ENCODE measurements at places on chromosomes 5 and 9.

DNA sequence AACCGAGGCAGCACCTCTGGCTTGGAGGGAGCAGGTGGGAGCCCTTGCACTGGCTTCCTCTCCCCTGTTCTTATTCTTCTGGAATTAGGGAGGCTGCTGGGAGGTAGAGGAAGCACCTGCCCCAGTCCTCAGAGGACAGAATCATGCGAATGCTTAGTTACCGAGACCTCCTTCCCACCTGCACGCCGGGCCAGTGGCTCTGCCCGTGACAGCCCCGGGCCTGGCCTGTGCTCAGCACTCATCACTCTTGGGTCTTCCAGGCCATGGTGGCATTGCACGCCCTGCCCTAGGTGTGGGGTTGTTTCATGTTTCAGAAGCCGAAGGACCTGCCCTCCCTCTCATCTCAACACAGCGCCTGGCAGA is 45.3 kb upstream of the NKD2 start:
- peak; percentile 6 for DNase-seq

DNA sequence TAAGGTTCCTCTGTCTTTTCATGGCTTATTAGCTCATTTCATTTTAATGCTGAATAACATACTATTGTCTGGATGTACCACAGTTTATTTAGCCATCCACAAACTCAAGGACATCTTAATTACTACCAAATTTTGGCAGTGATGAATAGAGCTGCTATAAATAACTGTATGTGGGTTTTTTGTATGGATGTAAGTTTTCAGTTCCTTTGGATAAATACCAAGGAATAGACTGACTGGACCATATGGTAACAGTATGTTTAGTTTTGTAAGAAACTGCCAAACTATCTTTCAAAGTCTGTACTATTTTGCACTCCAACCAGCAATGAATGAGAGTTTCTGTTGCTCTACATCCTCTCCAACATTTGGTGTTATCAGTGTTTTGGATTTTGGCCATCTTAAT is 38.7 kb downstream of the SCAMP1 start:
- DNase-seq, result no peak

- DNase-seq, result peak; percentile 24
These were observed 73.8 kb downstream of the MRPL36 start for GRCh38 chr5:1725641-1726468.

- DNase-seq, result no peak
These were observed 59.8 kb downstream of the DAB2IP start for GRCh38 chr9:121711281-121711680.

- DNase-seq, result no peak
These were observed 13.8 kb upstream of the CCDC69 start for GRCh38 chr5:151237685-151238084.

DNA sequence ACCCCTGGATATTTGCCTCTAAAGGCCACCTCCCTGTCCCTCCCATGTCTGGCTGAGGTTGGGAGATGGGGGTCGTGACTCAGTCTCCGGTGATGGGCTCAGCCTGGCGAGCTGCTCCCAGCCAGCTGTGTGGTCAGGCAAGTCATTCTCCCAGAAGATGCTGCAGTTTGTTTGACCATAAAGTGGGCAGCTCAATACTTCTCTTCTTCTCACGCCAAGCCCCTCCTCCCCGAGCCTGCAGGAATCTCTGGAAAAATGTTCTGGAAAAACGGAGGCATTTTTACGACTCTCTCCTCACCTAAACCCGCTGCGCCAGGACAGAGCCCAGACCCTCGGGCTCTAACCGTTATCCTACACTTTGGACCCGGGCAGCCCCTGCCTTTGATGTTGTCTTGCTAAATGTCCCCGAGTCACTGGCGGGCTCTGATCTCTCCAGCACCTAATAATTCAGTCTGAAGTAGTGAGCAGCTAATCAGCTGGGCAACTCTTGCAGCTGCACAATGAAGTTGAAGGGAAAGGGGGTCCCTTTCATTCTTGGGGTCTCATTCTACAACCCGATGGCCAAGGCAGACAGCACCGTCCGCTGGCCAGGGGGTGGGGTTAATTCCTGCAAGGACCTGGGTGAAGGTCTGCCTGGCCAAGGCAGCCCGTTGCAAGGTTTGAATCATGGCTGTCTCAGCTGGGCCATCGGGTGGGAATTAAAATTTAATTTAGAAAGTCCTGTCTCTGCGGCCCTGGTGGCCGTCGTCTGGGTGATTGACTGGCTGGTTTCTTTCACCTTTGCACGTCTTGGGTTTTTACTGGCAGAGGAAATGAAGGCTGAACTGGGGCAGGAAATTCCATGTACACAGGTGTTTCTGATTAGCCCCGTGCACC is 12.3 kb downstream of the DCANP1 start:
- no peak for DNase-seq

DNA sequence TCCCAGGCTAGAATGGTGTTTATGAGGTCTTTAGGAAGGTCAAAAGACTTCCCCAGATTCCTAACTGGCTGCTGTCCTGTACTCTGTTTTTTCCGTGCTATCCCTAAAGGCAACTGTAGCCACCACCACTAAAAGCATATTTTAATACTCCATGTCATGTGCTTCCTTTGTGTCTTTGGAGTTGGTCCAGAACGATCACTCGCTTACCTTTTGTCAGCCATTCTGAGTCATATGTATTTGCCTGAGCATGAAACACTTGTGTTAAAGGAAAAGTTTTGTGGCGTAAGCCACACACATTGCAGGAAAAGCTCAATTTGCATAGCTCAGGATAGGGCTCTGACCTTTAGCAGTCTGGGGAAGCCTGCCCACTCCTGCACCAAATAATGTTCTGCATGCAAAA is 299.6 kb downstream of the NTRK2 start:
- DNase-seq, result no peak

GRCh38 chr9:128190516-128191405 is 611 bp downstream of the CIZ1 start:
- no peak for DNase-seq

DNA sequence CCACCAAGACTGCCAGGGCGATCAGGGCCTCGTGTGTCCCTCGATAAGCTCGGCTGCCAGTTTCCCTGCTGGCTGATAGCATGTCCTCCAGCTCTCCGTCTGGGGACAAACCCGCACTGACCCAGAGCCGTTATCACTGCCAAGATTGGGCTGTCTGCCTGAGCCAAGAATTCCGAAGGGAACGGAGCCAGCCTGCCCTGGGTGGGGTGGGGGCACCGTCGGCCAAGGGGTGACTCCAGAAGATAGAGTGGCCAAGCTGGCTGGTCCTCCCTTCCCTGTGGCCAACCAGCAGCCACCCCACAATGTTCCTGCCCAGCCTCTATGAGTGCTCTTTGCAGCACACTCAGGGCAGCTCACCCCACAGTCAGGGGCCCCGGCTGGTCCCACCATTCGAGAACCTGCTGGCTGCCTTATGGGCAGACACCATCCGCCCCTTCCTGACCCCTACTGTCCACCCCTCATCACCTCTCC is 29.4 kb downstream of the HRH2 start:
- DNase-seq, result no peak

- DNase-seq, result no peak
These were observed 3.1 kb downstream of the C5orf63 start for GRCh38 chr5:127070243-127070642.

- no peak for DNase-seq
These were observed 25.1 kb downstream of the ERGIC1 start for GRCh38 chr5:172858990-172859811.

DNA sequence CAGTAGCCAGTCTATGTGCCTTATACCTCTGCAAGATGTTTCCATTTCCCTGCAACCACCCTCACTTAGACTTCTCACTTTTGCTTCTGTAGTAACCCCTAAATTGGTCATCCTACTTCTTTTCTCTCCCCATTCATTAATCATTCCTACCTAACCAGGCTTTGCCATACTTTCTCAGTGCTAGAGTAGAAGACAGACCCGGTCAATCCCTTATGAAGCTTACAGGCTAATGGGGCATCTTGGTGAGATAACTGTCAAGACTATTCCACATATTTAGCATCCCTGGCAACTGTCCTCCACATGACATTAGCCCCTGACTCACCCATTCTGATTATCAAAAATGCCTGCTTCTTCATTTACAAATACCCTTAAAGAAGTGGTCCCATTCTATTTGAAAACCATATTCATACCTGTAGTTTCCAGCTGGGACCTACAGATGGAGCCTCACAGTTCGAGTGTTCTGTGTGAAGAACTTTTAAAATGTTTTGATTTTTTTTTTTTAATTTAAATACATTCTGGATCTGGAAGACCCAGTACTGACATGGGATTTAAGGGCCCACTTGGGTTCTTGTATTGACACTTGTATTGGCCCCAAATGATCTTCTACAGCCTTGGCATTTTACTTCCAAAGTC is 21.0 kb downstream of the F2RL2 start:
- no peak for DNase-seq

- DNase-seq, result peak; percentile 67
These were observed 548.9 kb downstream of the BNC2 start for GRCh38 chr9:16321461-16322119.

GRCh38 chr5:31280210-31280609 is 86.7 kb downstream of the CDH6 start:
- no peak for DNase-seq

GRCh38 chr5:145682197-145682899 is 152.8 kb downstream of the PRELID2 start:
- DNase-seq, result no peak

- DNase-seq, result no peak
These were observed 179.1 kb upstream of the FBXL7 start for GRCh38 chr5:15320871-15321270.

DNA sequence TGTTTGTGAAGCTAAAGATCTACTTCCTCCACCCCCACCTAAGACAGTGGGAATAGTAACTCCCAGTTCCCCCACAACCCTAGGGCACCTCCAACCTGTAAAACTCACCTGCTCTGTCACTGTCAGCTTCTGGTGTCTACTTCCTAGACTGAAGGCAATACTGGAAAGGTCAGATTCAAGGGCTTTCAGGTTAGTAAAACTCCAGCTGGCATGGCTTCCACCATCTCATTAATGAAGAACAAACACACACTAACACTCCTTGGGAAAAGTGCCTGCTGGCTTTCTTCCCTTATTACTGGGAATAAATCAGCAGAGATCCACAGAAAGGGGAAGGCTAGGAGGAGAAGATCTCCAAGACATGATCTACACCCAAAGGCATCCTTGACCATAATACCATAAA is 109.9 kb downstream of the TMEM174 start:
- DNase-seq, result no peak

GRCh38 chr9:18675973-18676372 is 202.0 kb downstream of the ADAMTSL1 start:
- DNase-seq, result no peak

DNA sequence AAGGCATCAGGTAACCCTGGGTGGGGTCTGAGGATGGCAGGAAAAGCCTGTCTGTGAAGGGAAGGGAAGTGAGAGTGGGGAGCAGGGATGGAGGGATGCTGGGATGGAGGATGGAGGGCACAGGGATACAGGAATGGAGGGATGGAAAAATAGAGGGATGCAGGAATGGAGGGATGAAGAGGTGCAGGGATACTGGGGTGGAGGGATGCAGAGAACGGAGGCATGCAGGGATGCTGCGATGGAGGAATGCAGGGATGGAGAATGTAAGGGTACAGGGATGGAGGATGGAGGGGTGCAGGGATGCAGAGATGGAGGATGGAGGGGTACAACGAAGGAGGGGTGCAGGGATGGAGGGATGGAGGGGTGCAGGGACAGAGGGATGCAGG is 9.1 kb downstream of the PTGES2 start:
- DNase-seq, result no peak

GRCh38 chr5:112772124-112772523 is 34.4 kb downstream of the APC start:
- no peak for DNase-seq

DNA sequence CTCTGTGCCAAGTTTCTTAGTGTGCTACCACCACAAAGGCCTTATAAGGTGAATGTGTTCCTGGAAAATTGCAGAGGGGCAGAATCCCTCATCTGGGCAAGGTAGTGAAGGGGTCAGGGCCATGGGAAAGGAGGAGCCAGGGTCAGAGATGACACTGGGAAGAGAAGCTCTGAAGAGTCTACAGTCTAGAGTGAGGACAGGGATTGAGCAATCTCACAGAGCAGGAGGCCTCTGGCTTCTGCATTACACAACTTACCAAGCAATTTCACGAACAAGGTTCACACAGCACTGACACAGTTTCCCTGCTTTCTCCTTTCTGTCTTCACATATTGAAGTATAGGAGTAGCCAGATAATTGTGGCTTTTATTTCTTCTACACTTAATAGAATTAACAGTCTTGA is 24.5 kb upstream of the IDNK start:
- DNase-seq, result no peak

DNA sequence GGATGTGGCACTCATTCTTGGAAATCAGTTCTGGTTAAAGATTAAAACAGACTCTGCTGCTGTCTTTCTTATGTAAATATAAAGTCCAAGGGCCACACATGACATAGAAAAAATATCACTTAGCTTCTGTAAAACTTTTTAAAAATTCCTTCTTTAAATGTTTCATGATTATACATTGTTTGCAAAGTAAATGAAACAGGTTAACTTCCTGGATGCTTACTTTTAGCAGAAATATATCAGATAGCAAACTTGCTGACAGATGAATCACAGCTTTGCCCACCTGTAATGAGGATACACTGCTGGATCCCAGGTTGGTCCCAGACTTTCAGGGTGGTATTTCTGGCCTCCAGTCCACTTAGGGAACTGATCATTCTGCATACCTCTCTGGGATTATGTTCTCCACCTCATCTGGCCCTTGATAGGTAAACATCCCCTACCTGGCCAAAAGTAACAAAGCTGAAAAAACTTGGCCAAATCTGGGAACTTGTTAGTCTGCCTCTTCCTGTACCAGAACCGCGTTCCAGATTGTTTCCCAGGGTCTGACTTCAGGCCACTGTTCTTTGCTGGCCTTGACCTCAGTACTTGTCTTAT is 340.5 kb downstream of the ADGRV1 start:
- DNase-seq, result no peak

- DNase-seq, result no peak
These were observed 69.8 kb upstream of the BASP1 start for GRCh38 chr5:17147617-17148016.

GRCh38 chr5:24615159-24615558 is 29.6 kb downstream of the CDH10 start:
- DNase-seq, result no peak

DNA sequence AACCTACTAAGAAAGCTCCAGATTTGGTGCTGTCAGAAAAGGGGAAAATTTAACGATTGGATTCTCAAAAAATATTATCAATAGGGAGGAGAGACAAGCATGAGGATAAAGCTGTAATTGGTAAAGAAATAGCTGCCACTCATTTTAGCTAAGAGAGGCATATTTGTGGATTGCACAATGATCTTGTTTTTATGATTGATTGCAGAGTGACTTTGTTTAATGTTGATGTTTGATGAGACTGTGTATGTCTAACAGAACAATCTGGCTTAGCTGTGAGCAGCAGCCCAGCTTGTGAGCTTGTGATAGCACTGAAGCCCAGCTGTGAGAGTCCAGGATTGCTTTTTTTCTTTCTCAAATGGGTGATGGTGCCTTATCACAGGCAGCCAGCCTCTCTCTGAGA is 56.4 kb downstream of the ZNF883 start:
- no peak for DNase-seq

GRCh38 chr9:105193560-105193959 is 50.9 kb upstream of the SLC44A1 start:
- no peak for DNase-seq

GRCh38 chr9:85155352-85155751 is 485.8 kb downstream of the NTRK2 start:
- DNase-seq, result peak; percentile 75

- no peak for DNase-seq
These were observed 6.6 kb upstream of the N4BP3 start for GRCh38 chr5:178106556-178107239.

GRCh38 chr5:178069909-178070308 is 43.4 kb upstream of the N4BP3 start:
- peak; percentile 13 for DNase-seq

Measured in eye (tissue), 1 donor.